Cerebellar nuclear complex (tissue), 1 donor: ENCODE measurements at places on chromosomes 1 and 21.

DNA sequence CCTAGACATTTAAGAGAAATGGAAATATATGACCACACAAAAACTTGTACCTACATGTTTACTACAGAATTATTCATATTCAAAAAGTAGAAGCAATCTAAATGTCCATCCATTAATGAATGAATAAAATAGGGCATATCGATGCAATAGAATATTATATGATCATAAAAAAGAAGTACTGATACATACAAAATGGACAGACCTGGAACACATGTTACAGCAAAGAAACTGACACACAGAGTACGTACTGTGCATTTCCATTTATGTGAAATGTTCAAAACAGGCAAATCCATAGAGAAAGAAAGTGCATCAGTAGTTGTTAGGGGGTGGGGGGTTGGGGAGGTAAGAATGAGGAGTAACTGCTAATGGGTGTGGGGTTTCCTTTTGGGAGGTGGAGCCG is 39.2 kb downstream of the B3GALNT2 start:
- DNase-seq: no peak

- DNase-seq: no peak
Observed at GRCh38 chr1:146029117-146029516, 7.6 kb upstream of the HJV start.

GRCh38 chr1:179021873-179022272 is 3.8 kb upstream of the FAM20B start:
- no peak for DNase-seq

GRCh38 chr21:43719748-43720538 is 1.0 kb downstream of the PDXK start:
- DNase-seq: no peak

- DNase-seq: no peak
Observed at GRCh38 chr1:151993734-151994496, at the start of gene S100A10. S100A10 (minus strand) TSS chr1:151993859; CDS start chr1:151986230, 7,629 bp downstream.

GRCh38 chr1:154923695-154924094 is 12.8 kb downstream of the PMVK start:
- DNase-seq: no peak

DNA sequence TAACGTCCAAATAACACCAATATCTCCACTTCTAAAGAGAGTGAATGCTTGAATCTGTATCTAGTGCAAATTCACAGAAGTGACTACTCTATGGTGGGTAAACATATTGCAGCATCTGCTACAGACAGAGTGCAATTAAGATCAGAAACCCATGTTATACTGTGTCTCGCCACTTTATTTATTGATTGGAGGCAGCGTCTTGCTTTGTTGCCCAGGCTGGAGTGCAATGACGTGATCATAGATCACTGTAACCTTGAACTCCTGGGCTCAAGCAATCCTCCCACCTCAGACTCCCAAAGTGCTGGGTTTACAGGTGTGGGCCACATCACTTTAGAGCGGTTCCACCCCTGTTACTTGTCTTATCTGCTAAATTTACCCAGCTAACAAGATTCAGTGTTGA is 57.0 kb downstream of the HLCS start:
- no peak for DNase-seq

DNA sequence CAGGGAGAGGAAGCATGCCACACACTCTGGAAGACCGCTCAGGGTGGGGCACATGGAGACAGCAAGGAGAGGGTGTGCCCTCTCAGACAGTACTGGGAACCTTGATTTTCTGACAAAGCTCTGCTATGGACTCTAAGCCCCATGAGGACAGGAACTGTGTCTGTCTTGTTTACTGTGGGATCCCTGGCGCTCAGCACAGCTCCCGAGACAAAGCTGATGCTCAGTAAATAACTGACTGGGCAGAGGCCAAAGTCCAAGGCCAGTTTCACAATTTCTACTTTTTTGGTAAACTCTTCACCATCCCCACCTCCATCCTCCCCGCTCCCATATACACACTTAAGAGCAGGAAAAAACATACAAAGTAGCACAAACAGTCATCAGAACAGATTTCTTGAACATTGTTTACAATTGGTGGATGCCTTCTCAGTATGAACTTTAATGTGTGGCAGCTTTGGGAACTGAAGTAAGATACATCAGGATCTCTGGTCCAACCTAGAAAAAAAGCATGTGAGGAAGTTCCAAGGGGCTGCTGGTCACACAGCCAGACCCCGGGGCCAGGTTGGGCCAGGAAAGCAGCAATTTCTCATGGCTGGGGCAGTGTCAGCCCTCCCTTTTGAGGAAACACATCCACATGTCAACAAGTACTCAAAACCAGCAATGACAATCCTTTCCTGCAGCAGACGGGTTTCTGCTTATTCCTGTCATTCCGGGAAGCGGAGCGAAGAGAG is 5.6 kb upstream of the AHCYL1 start:
- no peak for DNase-seq

DNA sequence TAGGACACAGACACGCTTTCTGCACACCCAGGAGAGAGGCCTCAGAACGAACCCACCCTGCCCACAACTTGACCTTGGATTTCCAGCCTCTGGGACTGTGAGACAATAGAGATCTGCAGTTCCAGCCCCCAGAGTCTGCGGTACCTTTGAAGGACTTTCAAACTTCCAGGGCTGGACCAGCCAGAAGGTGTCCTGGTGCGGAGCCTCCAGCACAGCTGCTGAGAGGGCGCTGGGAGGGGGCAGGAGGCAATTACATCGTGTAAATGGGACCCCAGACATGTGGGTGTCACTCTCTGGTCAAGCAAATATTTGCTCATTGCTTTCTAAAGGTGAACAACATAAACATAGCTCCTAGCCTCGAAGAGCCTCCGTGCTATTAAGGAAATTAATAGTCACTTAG is 58.7 kb upstream of the ACTRT2 start:
- DNase-seq: no peak

GRCh38 chr1:159591981-159592380 is 4.4 kb downstream of the APCS start:
- DNase-seq: no peak

- no peak for DNase-seq
Observed at GRCh38 chr1:218904416-218904815, 269.3 kb upstream of the LYPLAL1 start.

DNA sequence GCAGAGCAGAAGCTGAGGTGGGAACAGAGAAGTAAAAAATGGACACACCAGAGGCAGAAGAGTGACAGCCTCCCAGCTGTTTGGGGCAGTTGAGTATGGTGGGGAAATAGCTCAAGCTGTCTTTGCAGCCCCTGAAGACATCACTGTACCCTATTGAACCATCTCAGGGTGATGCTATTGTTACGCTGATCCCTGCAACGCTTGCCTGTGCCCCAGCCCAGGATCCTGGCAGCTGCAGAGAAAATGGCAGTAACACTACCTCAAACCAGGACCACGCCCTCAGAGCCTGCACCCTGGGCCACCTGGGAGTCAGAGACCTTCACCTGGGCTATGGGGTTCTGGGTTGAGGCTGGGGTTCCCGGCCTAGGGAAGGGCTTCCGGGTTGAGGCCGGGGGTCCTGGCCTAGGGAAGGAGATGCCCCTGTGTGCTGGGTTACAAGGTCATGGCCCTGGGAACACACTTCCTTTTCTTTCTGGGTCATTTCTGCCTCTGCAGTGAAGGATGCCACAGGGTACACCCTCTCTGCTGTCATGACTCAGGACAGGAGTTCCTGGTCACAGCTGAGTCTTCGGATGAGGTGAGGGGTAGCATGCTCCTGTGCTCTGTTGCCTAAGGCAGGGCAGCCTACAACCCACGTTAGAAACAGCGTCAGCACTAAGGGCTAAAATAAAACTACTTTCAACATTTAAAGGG is 11.6 kb downstream of the BSND start:
- DNase-seq: no peak

- DNase-seq: no peak
Observed at GRCh38 chr1:168408884-168409283, 128.2 kb downstream of the TBX19 start.

DNA sequence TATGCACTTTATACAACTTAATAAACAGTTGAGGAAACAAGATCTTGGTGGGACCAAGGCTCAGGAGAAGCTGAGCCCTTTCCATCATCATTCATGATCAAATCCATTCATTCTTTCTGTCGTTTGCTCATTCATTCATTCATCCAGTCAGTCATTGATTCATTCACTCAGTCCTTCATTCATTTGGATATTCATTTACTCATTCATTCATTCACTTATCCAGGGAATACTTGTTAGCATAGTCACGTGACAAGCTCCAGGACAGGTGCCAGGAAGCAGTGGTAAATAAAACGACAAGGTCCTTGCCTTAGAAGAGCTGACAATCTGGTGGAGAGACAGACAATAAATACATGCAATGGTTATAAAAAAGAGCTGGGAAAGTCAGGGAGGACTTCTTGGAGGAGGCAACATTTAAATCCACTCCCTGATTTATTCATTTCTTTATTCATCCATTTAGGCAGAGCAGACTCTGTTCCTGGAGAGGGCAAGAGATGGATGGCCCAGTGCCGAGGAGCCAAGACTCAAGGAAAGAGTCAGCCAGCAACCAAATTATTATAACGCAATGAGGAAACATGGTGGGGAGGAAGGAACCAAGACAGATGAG is 74.1 kb upstream of the CASZ1 start:
- no peak for DNase-seq

- no peak for DNase-seq
Observed at GRCh38 chr1:55046871-55047270, 7.5 kb downstream of the PCSK9 start.

GRCh38 chr1:22685591-22686059 is 25.0 kb upstream of the EPHB2 start:
- no peak for DNase-seq

DNA sequence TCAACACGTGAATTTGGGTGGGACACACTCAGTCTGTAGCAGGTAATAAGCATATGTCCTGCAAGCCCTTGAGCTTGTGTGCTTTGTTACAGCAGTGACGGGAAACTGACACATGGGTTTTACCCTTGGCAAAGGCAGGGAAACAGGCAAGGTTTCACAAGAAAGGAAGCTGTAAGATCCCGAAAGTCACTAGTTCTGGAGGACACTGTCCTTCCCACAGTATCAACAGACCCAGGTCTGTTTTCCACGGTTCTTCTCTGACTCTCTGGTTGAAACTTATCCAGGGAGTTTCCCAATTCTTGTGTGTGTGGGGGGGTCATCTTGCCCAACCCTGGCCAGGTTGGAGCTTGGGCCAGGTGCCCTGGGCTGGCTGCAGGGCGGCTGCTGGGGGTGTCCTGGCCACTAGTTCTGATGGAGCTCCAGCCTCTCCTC is 29.3 kb upstream of the ZBTB21 start:
- no peak for DNase-seq

DNA sequence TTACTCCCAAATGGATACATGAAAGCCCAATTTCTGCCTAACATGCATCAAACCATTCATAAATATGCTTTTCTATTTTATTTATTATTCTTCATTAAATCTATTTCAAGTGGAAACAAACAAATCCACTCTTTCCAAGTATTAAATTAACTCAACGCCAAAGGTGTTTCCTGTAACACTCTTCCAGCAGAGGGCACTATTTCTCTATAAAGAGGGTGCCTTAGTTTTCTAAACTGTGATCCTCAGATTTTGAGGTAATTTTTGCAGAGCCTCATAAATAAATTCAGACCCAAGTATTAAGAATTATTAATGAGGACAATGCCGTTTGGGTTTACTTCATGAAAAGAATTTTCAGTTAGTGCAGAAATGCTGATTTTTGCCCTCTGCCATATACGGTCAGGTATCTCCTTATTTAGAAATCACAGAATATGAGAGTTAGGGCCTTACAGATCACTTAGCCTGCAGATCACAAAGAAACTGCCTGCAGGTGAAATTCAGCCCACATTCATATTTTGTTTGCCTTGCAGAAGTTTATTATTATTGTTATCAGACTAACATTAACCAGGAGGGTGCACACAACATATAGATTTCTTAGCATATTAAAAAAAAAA is 40.1 kb upstream of the MYSM1 start:
- peak; percentile 26 for DNase-seq

- no peak for DNase-seq
Observed at GRCh38 chr1:239178961-239179360, 207.4 kb upstream of the CHRM3 start.

DNA sequence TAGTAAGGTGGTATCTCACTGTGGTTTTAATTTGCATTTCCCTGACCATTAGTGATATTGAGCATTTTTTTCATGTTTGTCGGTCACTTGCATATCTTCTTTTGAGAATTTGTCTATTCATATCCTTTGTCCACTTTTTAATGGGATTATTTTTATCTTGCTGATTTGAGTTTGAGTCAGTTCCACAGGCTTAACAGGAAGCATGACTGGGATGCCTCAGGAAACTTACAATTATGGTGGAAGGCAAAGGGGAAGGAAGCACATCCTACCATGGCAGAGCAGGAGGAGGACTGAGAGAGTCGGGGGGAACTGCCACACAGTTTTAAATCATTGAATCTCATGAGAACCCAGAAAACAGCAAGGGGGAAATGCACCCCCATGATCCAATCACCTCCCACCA is 51.1 kb downstream of the ODF2L start:
- DNase-seq: no peak

GRCh38 chr1:241775021-241775420 is 73.0 kb upstream of the EXO1 start:
- no peak for DNase-seq

DNA sequence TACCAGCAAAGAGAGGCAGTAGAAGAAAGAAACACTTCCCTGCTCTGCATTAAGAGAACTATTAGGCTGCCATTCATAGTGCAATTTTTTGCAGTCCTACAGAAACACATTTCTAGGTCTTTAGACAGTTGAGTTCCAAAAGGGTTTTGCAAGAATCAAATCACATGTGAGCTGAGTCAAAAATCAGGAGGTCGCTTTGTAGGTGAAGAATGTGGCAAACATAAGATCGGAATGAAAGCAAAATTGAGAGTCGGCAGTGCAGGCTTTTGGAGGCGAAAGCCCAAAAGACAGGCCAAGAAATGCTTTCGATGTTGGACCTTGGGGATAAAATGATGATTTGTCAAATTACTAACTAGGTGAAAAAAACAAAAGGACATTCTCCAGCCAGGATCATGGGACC is 213.5 kb upstream of the NRIP1 start:
- no peak for DNase-seq

- no peak for DNase-seq
Observed at GRCh38 chr1:224883091-224883490, 46.4 kb upstream of the DNAH14 start.

GRCh38 chr1:37931102-37931360 is 15.8 kb downstream of the INPP5B start:
- DNase-seq: no peak

GRCh38 chr1:19430121-19431068 is 54.9 kb downstream of the CAPZB start:
- no peak for DNase-seq

DNA sequence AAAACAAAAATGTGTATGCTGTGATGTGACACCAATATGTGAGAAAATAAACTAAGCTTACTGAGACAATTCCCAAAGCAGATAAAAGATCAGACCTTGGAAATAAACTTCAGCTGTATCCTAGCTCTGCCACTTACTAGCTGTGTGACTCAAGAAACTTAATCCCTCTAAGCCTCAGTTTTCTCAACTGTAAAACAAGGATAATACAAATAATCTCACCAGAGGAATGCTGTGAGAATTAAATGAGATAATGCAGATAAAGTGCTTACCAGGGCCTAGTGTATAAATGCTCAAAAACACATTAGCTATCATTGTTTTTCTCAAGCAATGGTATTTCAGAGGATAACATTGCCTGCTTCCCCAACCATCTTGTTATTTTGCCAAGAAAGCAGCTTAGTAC is 2.1 kb downstream of the HEATR1 start:
- DNase-seq: no peak
